Fibroblast of skin of scalp (primary cell): ENCODE measurements at places on chromosomes 6 and 20.
A peak's percentile ranks its signal among the peaks of the same experiment; 100 is the strongest.

- no peak for DNase-seq
Measured at GRCh38 chr20:36728986-36729385, 16.9 kb downstream of the NDRG3 start.

DNA sequence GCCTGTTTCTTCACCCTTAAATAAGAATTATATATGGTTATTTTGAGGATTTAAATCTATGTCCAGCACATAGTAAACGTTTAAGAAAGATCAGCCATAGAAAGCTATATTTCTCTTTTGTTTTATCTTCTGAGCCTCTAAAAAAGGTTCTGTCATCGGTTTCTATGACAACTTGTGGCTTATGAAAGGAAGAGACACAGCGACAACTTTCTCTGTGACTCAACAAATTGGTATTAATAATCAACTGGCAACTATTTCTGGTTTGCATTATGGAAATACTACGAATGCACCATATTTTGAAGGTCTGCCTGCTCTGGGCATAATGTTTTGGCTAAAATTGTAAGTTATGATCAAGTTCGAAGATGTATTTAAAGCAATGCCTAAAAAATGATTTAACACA, 751.0 kb downstream of the CD109 start:
- DNase-seq = peak; percentile 85

DNA sequence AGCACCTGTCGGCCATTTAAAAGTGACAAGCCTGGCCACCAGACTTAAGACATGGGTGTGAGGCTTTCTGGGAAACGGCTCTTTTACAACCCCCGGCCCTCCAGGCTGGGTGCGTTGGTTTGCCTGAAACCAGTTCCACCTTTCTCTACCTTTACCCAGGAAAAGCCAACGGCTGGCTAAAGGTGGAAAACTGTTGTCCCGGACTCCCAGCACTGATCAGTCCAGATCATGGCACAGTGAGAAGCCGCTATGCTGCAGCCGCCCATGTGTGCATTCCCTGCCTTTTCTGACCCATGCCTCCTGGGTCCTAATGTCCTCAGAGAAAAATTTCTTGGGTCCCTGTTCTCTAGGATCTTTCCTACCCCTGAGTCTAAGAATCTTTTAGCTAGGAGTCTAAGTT, 655.7 kb upstream of the HS3ST5 start:
- no peak for DNase-seq

- peak; percentile 7 for DNase-seq
Measured at GRCh38 chr6:131163886-131164285, 28.6 kb downstream of the AKAP7 start.

GRCh38 chr6:83071707-83072106, 4.2 kb downstream of the DOP1A start:
- no peak for DNase-seq

GRCh38 chr6:45625191-45625664, 247.5 kb upstream of the SUPT3H start:
- DNase-seq = peak; percentile 84

DNA sequence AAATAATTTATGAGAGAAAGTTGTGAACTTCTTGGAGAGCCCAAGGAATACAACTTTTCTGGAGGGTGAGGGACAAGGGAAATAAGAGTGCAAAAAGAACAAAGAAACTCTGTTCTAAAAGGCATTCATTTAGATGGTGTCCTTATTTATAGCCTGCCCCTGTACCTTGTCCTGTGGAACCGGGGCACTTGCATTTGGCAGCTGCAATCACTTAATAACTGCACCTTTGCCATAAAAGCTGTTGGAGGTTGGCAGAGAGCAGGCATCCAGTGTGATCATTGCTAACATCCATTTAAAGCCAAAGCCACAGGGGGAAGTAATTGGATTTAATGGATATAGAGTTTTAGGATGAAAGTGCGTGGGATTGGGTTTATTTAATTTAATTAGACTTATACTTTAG, 50.8 kb upstream of the SGK1 start:
- DNase-seq = no peak
